ENCODE measurements at places on chromosomes 4 and X. TPM values are rescaled to one million over a fixed set of nuclear protein-coding genes. Genes with fewer than 3 reads are reported as not detected.

RHOXF1 gene
- total RNA-seq, result not detected

HTR2C gene
- total RNA-seq, result not detected

TENM3 gene
- total RNA-seq, result 1.3 TPM

CRMP1 gene
- total RNA-seq, result 2.1 TPM

ANTXR2 gene
- total RNA-seq, result 5.1 TPM

C4orf51 gene
- not detected for total RNA-seq

HDX gene
- 2.0 TPM for total RNA-seq
